AG09309 (cell line): ENCODE measurements at places on chromosomes 16 and 17.

DNA sequence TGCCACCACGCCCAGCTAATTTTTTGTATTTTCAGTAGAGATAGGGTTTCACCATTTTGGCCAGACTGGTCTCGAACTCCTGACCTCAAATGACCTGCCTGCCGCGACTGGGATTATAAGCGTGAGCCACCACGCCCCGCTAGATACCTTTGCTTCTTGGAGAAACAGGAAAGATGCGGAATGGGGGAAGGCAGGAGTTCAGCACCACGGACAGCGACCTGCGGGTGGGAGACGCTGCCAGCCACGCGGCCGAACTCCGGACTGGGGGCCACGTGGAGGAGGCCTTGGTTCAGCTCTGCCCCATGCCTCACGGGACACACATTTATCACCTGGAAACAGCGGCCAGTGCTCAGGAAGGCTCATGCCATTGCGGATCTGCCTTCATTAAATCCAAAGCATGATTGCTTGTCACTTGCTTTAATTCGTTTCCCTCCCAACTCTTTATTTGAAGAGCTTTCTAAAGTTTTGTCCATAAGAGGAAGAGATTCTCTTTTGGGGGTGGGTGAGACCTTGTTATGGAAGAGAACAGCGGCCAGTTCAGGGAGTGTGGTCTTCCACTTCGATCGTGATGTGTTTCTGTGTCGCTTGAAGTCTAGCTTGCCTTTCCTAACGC, 219.9 kb downstream of the ENGASE start:
- no peak for DNase-seq

DNA sequence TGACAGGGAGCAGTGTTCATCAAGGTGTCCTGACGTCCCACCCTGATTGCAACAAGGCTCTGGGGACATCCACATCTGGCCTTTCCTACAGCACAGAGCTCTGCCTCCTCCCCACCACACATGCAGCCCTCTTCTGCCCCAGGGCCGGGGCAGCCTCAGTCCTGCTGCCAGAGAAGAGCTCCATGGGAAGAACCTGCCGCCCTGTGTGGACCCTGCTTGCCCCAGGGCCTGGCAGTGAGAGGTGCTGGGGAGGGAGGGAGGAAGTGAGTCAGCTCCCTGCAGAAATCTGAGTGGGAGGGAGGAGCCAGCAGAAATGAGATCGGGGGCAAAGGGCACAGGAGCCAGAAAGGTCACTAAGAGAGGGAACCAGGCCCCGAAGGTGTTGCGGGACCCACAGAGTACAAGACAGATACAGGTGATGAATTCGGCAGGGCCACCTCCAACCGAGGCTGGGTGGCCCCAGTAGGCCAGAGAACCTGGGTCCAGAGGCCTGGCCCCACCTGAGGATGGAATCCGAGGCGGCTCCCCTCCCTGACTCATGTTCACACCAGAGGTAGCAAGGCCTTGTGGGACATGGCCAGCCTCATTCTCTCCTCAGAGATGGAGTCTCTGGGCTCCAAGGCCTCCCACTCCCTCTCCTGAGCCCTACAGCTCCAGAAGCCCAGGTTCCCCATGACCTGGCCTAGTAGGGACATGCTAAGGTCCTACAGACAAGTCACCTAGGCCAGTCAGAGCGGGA, 24.8 kb downstream of the MYO18A start:
- no peak for DNase-seq

DNA sequence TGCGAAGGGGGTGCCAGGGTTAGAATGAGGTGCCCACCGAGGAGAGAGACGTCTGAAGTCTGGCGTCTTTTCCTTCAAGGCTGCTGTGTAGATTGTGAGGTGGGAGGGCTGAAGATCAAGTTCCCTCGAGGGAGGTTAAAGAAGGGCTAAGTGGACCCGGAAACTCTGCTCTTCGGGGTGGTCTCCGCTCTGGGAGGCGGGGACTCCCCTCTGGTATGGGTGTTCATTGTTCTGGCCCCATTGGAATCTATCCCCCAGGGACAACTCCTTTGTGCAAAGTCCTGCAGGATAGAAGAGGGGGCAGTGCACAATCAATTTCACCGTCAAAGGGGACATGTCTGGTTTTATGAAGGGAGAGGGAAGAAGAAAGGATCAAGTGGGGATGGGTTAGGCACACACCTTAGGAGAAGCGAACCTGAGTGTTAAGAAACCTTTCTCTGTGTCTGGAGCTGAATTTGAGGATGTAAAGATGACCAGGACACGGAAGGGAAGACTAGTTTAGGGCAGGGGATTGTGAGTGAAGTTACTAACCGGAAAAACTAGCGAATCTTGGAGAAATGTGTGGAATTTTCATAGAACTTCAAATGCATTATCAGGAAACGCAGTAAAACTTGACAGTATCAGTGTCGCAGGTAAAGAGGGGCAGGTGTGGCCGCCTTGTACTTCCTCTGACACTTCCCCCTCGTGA, 809 bp upstream of the RAB34 start:
- no peak for DNase-seq

DNA sequence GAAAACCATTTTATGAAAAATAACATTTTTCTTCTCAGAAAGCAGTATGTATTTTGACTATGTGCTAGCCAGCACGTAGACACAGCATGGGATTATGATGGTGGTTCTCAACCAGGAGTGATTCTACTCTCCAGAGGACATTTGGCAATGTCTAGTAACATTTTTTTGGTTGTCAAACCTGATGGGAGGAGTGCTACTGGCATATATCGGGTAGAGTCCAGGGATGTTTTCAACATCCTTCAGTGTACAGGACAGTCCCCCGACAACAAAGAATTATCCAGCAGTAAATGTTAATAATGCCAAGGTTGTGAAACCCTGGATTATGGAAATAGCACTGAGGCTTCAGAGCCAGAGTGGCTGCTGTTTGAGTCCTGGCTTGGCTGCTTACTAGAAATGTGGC, 27.7 kb downstream of the AP2B1 start:
- no peak for DNase-seq

GRCh38 chr16:29825145-29826044, 5.1 kb downstream of the MVP start:
- DNase-seq: no peak

DNA sequence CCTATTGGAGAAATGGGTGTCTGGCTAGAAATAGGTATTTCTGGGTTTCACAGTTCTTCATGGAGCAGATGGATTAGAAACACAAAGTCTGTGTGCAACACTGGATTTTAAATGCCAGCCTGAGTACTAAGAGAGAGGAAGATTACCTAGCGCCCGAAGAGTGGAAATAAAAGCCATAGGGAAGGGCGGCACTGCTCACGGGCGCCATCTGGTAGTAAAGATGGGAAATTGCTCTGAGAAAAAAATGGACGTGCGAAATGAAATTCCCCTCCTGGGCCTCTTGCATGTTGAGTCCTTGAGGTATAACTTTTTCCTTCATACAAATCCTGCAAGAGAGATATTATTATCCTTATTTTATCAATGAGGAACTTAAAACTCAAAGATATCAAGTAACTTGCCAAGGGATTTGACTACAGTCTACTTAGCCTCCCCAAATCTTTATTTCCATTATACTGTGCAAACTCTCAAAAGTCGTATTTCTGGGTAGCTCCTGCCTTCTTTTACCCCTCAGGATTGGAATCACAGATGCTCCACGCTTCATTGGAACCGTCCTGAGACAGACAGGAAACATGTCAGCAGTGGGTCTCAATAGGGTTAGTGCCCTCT, 72.8 kb downstream of the MMD start:
- no peak for DNase-seq

- no peak for DNase-seq
Observed at GRCh38 chr17:42431758-42432161, 8.7 kb upstream of the CAVIN1 start.

DNA sequence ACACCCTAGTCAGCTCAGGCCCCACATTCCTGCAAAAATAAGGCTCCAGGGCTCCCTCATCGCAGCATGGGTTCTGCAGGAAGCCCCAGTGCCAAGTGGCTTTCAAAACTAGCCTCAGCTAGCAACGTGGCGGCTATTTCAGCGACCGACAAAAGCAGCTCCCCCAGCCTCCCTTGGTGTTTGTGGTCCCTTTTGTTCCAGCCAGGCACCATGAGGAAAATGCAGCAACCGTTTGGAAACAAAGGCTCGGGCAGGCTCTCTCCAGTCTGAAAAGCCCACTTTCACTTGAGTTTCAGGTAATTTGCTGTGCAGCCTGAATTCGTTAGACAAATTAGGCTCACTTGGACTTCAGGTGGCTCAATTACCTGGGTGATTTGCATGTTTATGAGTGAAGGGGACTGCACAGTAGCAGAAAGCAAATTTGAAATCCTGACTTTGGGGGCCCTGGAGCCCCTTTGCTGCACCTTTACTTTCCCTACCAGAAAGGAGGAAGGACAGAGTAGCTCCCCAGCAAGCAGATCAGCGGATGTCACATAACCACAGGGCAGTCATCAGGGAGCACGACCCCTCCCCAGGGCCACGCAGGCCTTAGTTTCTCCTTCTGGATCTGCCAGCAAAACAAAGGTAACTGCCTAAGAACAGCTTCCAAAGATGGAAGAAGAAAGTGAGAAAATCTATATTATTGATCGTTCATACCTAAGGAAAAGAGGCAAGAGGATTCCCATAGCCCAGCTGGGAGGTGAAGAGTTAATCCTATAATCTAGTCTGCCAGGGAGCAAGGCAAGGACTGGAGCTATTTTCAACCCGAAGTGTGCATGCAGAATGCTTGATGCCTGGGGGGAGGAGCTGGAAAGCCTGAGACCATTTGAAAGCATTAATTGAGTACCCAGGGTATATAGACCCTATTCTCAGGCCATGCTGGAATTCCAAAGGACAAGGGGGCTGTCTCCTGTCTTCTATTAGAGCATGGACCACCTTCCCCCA, 143.1 kb upstream of the SDK2 start:
- DNase-seq: no peak

- DNase-seq: no peak
Observed at GRCh38 chr17:45789874-45790273, 5.8 kb downstream of the CRHR1 start.

DNA sequence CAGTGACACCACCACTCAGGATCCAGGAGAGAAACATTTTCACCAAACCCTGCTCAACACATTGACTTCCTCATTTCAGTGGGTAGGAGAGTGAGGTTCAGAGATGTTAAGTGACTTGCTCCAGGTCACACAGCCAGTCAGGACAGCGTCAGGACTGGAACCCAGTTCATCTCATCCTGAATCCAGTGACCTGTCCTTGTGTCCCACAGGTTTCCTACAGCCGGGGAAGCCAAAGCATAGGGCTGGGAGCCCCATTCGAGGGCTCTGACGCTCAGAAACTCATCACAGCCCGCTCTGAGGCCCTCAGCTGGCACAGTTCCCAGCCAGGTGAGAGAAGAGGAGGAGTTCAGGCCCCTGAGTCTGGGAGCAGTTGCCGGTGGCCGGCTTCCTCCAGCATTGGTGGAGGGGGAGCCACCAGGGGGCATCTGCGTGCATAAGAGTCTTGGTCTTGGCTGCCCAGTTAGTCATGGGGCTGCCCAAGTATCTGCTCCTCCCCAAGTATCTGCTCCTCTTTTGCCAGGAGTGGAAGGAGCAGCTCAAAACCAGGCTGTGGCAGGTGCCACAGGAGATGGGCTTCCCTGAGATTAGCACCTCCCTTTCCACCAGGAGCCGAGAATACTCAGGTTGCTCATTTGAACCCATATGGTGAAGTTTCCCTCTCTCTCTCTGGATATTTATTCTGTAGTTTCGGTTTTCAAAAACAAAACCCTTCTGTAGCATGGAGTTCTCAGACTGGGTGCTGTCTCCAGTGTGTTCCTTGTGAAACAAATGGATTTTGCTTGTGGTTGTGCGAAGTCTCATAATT, 56.0 kb downstream of the TNFRSF13B start:
- no peak for DNase-seq

DNA sequence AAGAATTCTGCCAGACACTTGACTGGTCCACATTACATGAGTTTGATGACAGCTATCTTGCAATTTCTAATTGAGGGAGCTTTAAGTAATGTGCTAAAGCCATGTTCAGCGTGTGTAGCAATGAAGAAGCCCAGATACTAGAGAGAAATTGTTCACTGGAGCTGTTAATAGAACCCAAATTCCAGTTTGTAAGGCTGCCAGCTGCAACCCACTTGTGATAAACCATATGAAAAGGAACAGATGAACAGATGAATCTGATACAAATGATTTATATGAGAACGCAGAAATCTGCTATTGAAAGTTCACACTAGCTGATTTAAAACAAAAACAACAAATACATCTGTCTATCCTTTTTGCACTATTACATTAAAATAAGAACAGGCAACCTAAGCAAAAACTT, 6.2 kb downstream of the NACA2 start:
- DNase-seq: no peak

- no peak for DNase-seq
Observed at GRCh38 chr17:6482105-6482455, 37.8 kb downstream of the PIMREG start.

DNA sequence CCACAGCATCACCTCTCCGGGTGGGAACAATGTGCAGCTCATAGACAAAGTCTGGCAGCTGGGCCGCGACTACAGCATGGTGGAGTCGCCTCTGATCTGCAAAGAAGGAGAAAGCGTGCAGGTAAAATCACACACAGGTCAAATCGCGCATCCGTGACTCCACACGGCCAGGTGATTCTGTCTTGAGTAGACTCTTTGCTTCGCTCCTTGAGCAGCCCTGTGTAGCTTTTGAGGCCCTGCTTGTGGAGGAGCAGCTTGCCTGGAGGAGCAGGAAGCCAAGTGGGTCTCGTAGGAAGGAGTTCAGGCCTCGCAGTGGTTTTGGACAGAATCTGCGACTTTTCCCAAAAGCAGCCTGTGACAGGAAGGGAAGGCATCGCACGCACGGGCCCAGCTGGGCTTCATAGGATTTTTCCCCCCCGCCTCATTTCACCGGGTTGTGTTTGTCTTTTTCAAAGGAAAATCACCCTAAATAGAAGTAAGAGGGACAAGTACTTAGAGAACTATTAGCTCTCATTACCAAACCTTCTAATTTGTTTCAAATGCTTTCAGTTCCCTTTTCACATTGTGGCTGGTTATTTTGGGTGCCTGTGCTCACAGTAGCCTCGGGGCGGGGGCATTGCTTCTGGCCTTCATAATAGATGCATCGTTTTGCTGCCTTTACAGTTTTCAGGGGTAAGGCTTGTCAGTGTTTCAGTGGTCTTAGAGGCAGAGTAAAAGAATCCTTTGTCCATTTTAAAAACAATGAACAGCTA, 71.5 kb downstream of the SEC14L1 start:
- DNase-seq: no peak

DNA sequence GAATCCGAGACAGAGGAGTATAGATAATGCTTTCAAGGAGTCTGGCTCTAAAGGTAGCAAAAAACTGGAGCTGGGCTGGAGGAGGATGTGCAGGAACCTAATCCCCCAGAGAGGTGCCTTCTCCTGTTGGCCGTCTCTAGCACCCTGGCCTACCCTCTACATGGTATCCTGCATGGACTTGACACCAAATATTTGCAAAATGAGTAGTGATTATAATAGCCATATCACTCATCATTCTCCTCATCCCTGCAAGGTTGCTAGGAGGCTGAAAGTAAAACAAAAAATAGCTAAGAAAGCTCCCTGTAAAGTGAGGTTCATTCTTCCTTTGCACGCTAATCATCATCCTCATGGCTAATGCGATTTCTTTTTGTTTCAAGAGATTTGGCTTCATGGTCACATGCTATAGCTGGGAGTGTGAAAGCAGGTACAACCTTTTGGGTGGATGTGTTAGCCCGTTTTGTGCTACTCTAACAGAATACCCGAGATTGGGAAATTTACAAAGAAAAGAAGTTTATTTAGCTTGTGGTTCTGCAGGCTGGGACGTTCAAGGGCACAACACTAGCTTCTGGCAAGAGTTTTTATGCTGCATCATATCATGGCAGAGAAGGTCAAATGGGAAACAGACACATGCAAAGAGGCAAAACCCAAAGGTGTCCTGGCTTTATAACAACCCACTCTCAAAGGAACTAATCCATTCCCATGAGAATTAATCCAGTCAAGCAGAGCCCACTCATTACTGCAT, 27.1 kb upstream of the CIITA start:
- no peak for DNase-seq

- no peak for DNase-seq
Observed at GRCh38 chr16:12162151-12162985, 185.8 kb downstream of the SNX29 start.
